Esophagus mucosa (tissue), 1 donor: ENCODE measurements at places on chromosomes 16 and 17. TPM values are rescaled to one million over a fixed set of nuclear protein-coding genes. Genes with fewer than 3 reads are reported as not detected.
A peak's percentile ranks its signal among the peaks of the same experiment; 100 is the strongest.

- no peak for ATAC-seq
Measured at GRCh38 chr17:79083191-79083971, 8.8 kb downstream of the ENGASE start.

DNA sequence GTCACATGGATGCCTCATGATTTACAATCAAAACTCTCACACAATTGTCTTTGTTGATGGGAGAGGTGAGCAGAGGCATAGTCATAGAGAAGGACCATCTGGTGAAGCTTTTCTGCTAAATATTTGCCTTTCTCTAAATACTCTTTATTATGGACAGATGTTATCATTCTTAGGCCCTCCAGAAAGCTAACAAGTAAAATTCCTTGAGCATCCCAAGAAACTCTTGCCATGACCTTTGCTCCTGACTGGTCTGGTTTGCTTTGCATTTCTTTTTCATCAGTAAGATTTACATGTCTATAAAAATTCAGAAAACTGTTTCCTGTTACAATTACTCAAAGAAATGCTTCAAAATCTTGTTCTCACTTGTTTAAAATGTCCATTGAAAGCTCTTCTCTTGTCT lies 1336.6 kb upstream of the CDH8 start:
- ATAC-seq: no peak

Gene EPN3
- 38.5 TPM for total RNA-seq

DNA sequence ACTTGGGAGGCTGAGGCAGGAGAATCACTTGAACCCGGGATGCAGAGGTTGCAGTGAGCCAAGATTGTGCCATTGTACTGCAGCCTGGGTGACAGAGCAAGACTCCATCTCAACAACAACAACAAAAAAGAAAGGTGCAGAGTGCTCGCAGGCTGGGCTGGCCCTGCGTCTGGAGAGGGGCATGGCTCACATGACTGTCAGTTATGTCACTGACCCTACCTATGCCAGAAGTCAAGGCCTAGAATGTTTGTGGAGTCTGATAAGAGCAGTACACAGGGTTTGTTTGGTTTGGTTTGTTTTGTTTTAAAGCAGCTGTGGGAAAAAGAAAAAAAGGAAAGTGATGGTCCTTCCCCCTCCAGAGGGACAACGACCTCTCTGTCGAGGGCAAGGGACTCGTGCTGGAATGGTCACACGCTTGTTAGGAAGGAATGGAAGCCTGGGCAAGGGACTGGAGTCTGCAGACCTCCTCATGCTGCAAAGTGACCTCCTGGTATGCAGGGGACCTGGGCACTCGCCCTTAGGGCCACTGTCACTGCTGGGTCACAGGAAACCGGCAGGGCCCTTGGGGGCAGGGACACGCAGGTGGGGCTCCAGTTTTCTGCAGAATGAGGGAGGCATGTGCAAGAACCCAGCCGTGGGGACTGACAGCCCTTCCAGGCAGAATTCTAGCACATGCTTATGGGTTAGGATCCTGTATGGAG lies 10.1 kb upstream of the OSGIN1 start:
- ATAC-seq: no peak

- no peak for ATAC-seq
Measured at GRCh38 chr17:72562615-72563188, 441.9 kb downstream of the SOX9 start.

DNA sequence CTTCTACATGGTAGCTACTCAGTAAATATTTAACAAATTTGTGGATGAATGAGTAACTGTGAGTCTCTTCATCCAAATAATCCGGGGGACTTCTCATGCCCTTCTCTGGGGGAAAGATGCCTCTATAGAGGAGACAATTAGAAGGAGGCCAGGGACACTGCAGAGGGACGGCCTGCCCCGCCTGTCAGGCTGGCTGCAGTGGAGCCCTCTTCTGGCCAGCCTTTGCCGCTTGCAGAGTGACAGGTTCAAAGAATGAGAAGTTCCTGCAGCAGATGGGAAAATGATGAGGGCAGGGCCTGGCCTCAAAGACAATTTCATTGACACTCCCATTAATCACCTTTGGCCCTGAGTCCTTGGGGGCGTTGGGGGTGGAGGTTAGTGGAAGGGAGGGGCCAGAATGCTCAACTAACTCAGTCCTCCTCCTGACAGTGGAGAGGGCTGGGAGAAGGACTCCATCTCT lies 339.0 kb downstream of the MAF start:
- peak; percentile 55 for ATAC-seq

Gene MT1M
- total RNA-seq: 2.0 TPM

DNA sequence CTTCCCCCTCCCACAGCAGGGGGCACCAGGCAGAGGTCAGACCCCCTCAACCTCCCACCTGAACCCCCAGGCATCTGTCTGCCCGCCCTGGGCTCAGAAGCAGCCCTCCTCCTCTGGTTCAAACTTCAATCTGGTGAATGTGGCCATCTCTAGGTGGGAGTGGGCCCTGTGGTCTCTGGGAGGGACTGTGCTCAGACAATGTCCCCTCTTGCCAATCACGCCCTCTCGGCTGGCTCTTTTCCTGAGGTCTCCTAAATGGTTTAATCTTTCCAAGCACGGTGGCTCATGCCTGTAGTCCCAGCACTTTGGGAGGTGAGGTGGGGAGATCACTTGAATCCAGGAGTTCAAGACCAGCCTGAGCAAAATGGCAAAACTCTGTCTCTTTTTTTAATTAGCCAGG lies 15.2 kb downstream of the LITAF start:
- ATAC-seq: no peak
